Urinary bladder (tissue), 4 donors: ENCODE measurements at places on chromosomes 13 and 19. TPM values are rescaled to one million over a fixed set of nuclear protein-coding genes. Genes with fewer than 3 reads are reported as not detected.
A peak's percentile ranks its signal among the peaks of the same experiment; 100 is the strongest.

Gene ZNF587B
- 29.1 TPM for total RNA-seq

Gene ZNF285
- total RNA-seq, result 11.1 TPM

Gene ALG5
- total RNA-seq, result 43.4 TPM

Gene ACP7
- 0.11 TPM for total RNA-seq

Gene IZUMO2
- total RNA-seq, result not detected

DNA sequence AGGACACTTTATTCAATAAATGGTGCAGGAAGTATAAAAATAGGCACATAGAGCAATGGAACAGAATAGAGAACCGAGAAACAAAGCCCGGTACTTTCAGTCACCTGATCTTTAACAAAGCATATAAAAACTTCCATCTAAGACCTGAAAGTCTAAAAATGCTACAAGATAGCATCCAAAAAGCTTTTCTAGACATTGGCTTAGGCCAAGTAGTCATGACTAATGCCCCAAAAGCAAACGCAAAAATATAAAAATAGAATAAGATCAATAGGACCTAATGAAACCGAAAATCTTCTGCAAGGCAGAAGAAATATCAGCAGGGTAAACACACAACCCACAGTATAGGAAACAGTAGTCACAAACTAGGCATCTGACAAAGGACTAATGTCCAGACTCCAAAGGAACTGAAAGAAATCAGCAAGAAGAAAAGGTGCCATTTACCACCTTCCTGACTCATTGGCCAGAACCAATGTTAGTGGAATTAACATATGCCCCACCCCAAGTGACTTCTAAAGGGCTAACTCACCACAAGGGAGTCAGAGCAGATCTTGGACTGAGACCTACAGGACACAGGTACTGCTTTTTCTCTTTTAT is 40.8 kb upstream of the CEACAM21 start:
- DNase-seq, result no peak

GRCh38 chr19:1746401-1747284 is 6.7 kb upstream of the ONECUT3 start:
- DNase-seq, result no peak

DNA sequence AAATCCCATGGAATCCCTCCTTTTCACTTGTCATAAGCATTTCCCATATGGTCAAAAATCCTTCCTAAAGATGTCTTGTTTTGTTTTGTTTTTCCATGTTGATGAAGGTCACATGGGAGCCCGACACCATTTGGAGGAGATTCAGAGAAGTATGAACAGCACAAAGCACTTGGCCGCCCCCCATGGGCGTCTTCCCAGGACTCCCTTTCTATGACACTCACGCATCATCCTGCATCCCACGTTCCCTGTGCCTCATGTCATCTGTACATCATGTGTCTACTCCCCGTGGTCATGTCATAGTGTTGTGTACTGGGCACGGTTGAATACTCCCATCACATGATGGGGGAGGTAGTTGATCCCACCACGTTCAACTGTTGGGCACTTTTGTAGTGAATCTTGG is 2.0 kb downstream of the ZSCAN1 start:
- DNase-seq, result no peak

DNA sequence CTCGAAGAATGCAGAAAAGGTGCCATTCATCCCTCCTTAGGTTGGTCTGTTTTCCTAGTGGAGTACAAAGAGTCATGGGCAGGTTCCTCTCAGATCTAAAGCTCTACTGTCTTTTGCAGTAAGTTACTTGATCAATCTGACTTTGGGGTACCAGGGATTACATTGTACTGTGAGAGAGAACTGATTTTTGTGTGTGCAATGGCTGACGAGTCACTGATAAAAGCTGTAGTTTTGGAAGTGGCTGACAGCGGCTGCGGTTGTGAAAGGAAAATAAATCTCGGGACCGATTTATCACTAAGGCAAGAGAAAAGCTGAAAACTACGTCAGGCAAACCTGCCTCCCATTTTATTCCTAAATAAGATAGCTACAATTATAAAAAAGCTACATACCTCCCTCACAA is 26.9 kb downstream of the UTP14C start:
- no peak for DNase-seq

DNA sequence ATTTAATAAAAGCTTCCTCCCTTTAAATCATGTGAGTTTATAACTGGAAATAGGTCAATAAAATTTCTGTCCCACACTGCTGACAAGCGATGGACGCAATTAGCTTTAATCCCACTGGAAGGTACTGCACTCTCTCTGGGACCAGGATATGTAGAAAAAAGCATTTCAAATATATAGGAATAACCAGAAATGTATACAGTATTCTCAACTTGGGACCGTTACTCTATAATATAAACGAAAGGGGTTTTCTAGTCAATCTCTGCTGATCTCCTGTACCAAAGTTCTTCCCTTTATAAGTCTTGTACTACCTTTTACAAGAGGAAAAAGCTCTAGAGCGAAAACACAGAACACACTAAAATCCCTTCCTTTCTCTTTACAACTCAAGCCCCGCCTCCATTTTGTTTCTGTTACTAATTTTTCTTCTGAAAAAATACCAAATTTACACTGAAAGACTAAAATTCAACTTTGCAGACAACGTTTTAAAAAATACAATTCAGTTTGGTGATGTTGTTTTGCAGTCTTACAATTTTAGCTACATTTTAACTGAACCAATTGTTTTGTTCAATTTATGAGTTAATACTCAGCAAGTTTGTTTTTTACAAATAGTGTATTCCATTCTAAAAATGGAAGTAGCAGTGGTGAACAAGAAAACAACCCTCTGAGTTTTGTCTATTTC is 1.7 kb upstream of the USPL1 start:
- peak; percentile 66 for DNase-seq

DNA sequence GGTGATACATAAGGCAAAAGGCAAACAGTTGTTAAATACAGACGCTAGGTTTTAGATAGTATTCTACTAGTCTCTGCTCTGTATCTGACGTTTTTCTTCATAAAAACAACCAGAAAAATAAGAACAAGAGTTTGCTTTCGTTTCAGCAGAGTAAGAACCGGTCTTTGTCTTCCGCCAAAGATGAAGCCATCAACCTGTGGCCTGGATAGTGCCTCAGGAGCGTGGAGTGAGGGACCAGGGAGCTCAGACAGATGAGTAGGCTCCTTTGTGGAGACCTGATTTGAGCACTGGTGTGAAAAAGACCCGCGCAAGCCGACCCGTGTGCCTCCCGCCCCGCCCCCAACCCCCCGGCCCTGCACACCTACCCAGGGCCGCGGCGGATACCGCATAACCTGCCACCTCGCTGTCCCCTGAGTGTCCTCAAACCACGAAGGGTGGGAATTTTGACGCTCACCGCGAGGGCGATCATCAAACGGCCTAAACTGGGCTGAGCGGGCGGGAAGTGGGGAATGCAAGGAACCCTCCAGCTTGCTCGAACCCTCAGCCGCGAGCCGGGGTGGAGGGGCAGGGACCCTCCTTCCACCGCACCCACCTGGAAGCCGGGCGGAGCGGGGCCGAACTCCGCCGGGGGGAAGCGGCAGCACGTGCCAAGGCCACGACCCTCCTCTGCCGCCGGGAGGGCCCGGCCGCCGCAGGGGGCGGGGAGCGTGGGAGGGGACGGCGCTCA is 866 bp upstream of the LMO7 start:
- no peak for DNase-seq

- no peak for DNase-seq
Measured at GRCh38 chr13:98143157-98143553, 261 bp downstream of the FARP1 start.

DNA sequence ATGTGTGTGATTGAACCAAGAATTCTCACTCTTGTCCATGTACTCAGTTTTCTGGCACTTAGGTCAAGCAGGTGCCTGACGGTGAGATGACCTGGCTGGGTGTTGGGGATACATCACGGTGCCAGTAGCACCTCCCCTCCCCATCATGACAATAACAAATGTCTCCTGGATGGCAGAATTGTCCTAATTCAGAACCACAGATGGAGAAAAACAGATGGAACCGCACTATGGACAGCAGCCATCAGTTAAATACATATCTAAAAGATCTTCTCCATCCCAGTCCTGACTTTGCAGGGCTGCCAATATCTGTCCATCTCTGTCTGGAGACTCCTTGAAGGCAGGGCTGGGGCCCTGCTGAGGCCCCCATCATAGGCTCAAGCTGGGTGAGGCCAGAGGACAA is 126.9 kb downstream of the PTPRS start:
- no peak for DNase-seq

DNA sequence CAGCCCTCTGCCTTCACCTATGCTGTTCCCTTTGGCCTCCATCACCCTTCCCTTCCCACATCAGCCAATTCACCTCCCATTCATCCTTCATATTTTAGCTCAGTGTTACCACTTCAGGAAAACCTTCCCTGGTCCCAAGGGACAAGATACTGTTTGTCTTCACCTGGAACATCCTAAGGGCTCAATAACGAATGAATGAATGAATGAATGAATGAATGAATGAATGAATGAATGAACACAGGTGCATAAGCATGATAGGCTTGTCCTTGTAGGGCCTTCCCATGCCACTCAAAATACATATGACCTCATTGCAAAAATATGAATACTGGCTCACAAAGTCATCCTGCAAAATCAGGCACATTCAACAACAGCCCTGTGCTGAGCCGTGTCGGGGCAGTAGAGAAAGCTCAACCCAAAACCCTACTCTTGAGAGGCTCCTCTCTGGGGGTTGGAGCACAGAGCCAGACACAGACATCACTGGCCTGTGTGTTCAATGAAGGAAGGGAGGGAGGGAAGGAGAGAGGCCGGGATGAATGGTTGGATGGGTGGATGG is 33.7 kb upstream of the TPM4 start:
- DNase-seq, result no peak

DNA sequence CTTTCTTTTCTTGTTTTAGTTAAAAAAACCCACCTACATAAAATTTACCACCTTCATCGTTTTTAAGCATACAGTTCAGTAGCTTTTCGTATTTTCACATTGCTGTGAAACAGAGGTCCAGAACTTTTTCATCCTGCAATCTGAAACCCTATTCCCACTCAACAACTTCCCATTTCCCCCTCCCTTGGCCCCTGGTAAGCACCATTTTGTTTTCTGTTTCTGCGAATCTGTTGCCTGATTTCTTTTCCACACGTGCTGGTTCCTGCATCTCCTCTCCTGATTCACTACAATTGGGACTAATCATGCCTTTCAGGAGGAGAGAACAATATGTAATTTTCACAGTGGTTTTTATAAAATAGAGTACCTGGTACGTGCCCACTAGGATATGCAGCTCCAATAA is 149.2 kb upstream of the RNF113B start:
- no peak for DNase-seq

DNA sequence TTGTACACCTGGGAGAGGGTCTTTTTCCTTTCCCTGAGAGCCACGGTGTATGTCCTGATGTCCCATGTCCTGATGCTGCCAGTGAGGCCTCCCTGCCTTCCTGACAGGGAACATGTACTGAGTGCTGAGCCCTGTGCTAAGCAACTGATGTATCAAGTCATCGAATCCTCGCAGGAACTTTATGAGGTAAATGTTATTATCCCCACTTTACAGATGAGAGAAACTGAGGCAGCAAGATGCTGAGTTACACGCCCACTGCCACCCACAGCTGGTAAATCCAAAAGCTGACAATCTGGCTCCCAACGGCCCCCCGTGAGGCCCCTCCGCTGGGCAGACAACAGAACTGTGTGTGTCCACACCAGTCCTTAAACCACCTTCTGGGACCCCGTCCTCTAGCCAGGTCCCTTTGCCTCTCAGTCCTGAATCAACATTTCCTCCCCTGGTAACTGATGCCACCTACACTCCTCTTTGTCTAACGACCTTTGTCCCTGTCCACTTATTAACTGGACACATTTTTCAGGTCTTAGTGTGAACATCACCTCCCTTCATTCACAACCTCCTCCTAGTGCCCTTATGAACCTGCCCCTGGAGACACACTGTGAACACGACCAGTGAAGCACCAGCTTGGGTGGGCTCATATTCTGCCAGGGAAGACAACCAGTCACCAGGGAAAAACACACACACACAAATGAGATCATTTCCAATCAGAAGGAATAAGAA is 5.4 kb upstream of the VSIG10L start:
- no peak for DNase-seq

DNA sequence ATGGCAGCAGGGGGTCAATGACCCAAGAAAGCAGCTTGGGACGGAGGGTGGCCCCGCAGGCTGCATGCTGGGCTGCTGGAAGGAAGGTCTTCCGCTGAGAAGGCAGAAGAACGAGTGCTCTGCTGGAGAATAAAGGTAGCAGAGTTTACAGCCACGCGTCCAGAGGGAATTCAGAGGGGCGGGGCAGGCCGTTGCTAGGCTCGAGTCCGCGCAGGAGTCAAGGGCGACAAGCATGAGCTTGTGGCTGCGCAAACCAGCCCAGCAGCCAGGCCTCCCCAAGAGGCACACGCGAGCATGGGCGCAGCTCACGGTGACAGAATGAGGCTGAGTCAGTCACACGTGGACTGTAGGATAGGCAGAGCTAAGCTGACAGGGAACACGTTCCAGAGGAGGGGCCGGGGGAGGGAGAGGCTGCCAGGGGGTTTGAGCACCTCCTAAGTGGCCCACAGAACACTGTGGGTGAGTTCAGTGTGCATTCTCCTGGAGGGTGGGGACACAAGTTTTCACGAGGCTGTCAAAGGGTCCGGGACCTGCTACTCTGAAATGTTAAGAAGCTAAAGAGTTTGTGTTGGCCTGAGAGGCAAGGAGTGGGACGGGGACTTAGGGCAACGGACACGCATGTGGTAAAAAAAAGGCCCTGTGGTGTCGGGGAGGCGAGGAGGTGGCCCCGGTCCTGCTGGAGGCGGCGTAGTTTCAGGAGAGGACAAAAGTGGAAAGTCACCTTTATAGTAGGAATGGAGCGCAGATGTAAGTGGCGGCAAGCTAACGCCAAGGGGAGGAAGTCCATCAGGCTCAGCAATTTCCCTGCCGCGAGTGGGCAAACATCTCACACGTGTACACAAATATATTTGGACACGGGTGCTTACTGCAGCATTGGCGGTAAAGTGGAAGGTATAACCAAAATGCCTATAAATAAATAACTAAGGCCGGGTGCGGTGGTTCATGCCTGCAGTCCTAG is 17.7 kb downstream of the RFX2 start:
- peak; percentile 81 for DNase-seq

GRCh38 chr19:11151181-11151580 is 4.4 kb downstream of the SPC24 start:
- no peak for DNase-seq

GRCh38 chr19:10863107-10863717 is 8.1 kb upstream of the CARM1 start:
- DNase-seq, result no peak
